Osteocyte (in vitro differentiated cells): ENCODE measurements at places on chromosomes 2 and 18. TPM values are rescaled to one million over a fixed set of nuclear protein-coding genes. Genes with fewer than 3 reads are reported as not detected.
A peak's percentile ranks its signal among the peaks of the same experiment; 100 is the strongest.

DNA sequence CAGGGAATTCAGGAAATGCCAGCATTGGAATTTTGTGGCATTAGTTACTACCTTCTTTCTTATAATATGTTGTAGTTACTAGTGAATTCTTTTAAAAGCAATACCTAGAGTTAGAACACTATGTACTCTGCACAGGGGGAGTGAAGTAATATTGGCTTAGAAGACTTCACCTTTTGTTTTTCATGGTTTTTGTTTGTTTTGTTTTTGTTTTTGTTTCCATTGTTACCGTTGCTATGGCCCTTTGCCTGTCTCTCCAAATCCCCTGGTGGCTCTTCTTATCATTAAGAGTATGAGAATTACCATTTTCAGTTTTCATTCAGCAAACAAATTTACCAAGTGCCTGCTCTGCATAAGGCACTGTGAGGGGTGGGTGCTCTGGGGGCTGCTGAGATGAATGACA lies 160.1 kb downstream of the HAUS1 start:
- peak overlapping the region; percentile 76 for H3K27ac ChIP-seq
- no peak for DNase-seq
- peaks cover 55% of the 10 kb centered on the region for H3K4me1 ChIP-seq
- H3K36me3 ChIP-seq, result peaks cover 16% of the 10 kb centered on the region

GRCh38 chr2:182349268-182349667 lies 77.6 kb downstream of the PDE1A start:
- no peaks in the 10 kb centered on the region for H3K27me3 ChIP-seq
- DNase-seq, result no peak
- peak overlapping the region; percentile 39 for H3K27ac ChIP-seq
- H3K4me3 ChIP-seq, result no peak overlapping the region

DNA sequence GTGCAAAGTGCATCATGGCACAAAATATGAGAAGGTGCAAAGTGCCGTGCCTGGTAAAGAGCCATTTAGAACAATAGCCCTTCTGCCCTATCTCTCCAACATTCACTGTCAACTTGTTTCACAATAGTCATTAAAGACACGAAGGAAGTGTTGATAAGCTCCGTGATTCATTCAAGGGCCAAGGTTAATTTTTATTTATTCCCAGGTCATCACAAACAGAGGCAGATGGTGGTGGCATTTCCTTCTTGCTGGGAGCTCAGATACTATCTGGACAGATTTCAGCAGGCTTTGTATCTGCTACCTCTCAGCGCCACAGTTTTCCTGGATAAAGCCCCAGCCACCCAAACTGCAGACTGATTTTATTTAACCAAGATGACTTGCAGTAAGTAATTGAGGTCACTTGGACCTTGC lies 309.3 kb downstream of the ZNF521 start:
- H3K36me3 ChIP-seq, result no peaks in the 10 kb centered on the region
- H3K4me3 ChIP-seq, result no peak overlapping the region
- H3K27ac ChIP-seq, result no peak overlapping the region

GRCh38 chr2:41313082-41313481 lies 734.7 kb upstream of the PKDCC start:
- H3K27ac ChIP-seq, result no peak overlapping the region
- no peak for DNase-seq
- no peaks in the 10 kb centered on the region for H3K36me3 ChIP-seq
- peaks cover 2% of the 10 kb centered on the region for H3K27me3 ChIP-seq
- H3K4me1 ChIP-seq, result no peaks in the 10 kb centered on the region
- H3K4me3 ChIP-seq, result no peak overlapping the region

- no peak overlapping the region for H3K4me3 ChIP-seq
- H3K27ac ChIP-seq, result no peak overlapping the region
- no peak for DNase-seq
- no peaks in the 10 kb centered on the region for H3K4me1 ChIP-seq
- no peaks in the 10 kb centered on the region for H3K36me3 ChIP-seq
- no peaks in the 10 kb centered on the region for H3K27me3 ChIP-seq
Measured at GRCh38 chr2:14654835-14655282, 22.3 kb downstream of the LRATD1 start.

GRCh38 chr18:70332694-70333093 lies 43.8 kb downstream of the SOCS6 start:
- no peak overlapping the region for H3K27ac ChIP-seq
- H3K27me3 ChIP-seq, result no peaks in the 10 kb centered on the region
- H3K4me1 ChIP-seq, result peaks cover 28% of the 10 kb centered on the region
- DNase-seq, result no peak
- no peak overlapping the region for H3K4me3 ChIP-seq

DNA sequence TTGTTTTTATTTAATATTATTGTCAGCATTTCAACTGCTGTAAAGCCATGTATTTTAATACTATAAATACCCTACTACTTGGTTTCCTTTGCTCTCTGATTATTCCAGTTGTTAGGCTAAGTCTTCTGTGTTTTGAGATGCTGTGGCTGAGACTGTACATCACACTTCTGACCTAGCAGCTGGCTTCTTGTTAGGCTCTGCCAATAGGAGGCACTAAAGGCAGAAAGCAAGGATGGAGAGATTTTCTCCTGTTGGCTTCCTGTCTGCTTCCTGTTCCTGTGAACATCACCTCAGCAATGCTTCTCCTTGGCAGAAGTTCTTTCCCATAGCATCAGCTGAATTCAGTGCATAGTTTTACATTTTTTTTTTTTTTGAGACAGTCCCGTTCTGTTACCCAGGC lies 68.3 kb upstream of the YPEL5 start:
- no peak for DNase-seq
- peaks cover 33% of the 10 kb centered on the region for H3K27me3 ChIP-seq
- no peak overlapping the region for H3K4me3 ChIP-seq
- H3K36me3 ChIP-seq, result no peaks in the 10 kb centered on the region
- no peak overlapping the region for H3K27ac ChIP-seq

- no peak overlapping the region for H3K4me3 ChIP-seq
- no peaks in the 10 kb centered on the region for H3K36me3 ChIP-seq
- H3K27ac ChIP-seq, result no peak overlapping the region
- H3K4me1 ChIP-seq, result no peaks in the 10 kb centered on the region
- no peak for DNase-seq
- H3K27me3 ChIP-seq, result peaks cover 13% of the 10 kb centered on the region
Measured at GRCh38 chr2:95014126-95014708, 11.3 kb upstream of the MAL start.

GRCh38 chr2:105329561-105330495 lies at the start of gene TGFBRAP1:
Gene TGFBRAP1, minus strand, starts transcription at chr2:105329735. Its CDS starts 21,434 bp downstream, at chr2:105308301.
- DNase-seq, result no peak
- H3K27me3 ChIP-seq, result no peaks in the 10 kb centered on the region
- no peaks in the 10 kb centered on the region for H3K36me3 ChIP-seq
- H3K4me1 ChIP-seq, result peaks cover 33% of the 10 kb centered on the region

GRCh38 chr18:77677536-77677935 lies 427.9 kb downstream of the GALR1 start:
- no peak overlapping the region for H3K27ac ChIP-seq
- no peak overlapping the region for H3K4me3 ChIP-seq
- no peaks in the 10 kb centered on the region for H3K36me3 ChIP-seq
- DNase-seq, result no peak
- H3K4me1 ChIP-seq, result no peaks in the 10 kb centered on the region

DNA sequence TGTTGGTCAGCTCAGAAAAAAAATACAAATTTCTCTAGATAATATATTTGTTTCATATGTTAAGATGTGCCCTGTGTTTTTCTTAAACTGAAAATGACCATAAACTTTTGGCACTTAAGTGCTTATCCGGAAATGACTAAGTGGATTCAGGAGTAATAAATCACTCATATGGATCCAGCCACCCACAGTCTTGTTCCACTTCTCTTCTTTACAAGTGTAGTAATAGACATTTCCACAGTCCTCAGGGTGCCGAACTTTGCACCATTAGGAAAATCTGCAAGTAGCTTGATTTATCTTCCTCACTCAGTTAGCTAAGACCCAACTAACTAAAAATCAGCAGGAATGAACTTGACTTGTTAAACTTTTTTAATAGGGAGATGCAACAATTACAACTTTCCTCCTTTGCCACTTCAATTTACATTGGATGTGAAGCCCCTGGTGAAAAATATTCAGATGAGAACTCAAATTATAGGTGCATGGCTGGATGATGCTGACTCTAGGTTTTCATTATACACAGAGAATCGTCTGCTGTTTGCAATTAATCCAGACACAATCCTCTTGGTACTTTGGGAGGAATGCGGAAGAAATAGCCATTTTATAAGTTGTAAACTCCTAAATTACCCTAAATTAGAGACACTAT lies 322.5 kb downstream of the ARHGAP15 start:
- H3K27ac ChIP-seq, result no peak overlapping the region
- H3K4me3 ChIP-seq, result no peak overlapping the region
- peaks cover 8% of the 10 kb centered on the region for H3K4me1 ChIP-seq
- H3K27me3 ChIP-seq, result no peaks in the 10 kb centered on the region
- no peaks in the 10 kb centered on the region for H3K36me3 ChIP-seq

GRCh38 chr2:128451084-128452023 lies 132.7 kb upstream of the HS6ST1 start:
- H3K4me1 ChIP-seq, result peaks cover 5% of the 10 kb centered on the region
- peaks cover 9% of the 10 kb centered on the region for H3K27me3 ChIP-seq
- peak; percentile 73 for DNase-seq
- no peak overlapping the region for H3K27ac ChIP-seq

COLEC12 gene
- 113 and 120 TPM in 2 replicates for total RNA-seq

SCN9A gene
- total RNA-seq, result 6.6 and 6.8 TPM in 2 replicates

RBM44 gene
- 0.46 and 0.63 TPM in 2 replicates for total RNA-seq

THSD7B gene
- 0.37 TPM in 1 of 2 replicates, not detected in the other for total RNA-seq

CCDC68 gene
- not detected in 2 replicates for total RNA-seq

DGKD gene
- 65.4 and 70.5 TPM in 2 replicates for total RNA-seq

MYO5B gene
- not detected in 2 replicates for total RNA-seq

C1QL2 gene
- total RNA-seq, result not detected in 2 replicates

SLC1A4 gene
- total RNA-seq, result 78.7 and 81.8 TPM in 2 replicates

CNDP2 gene
- 75.2 and 78.8 TPM in 2 replicates for total RNA-seq
